ENCODE measurements at places on chromosomes 1 and 21. TPM values are rescaled to one million over a fixed set of nuclear protein-coding genes. Genes with fewer than 3 reads are reported as not detected.

Gene CYP4Z1
- 1.4 TPM for total RNA-seq

GRCh38 chr1:49252917-49253316 lies 476.2 kb upstream of the BEND5 start:
- no peak for DNase-seq

- no peak for DNase-seq
Observed at GRCh38 chr1:85581802-85582686, 1.5 kb downstream of the CCN1 start.

DNA sequence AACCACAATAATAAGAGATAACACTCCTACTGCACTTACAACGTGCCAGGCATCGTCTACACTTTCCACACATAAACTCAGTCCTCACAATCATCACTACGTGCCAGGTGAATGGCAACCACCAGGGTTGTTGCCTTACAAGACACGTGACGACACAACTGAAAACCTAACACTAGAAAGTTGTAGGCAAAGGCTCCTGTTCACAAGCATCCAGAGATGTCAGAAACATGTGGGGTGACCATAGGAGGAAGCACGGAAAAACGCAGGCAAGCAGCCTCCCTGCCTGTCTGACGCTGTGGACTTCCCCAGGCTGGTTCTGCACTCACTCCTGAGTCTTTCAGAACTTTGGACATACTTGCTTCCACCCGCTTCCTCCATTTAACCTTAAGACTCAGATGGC lies 7.0 kb downstream of the CAPZB start:
- no peak for DNase-seq

Gene AUNIP
- total RNA-seq = 1.9 TPM

GRCh38 chr21:45018131-45019075 lies 56.0 kb upstream of the ADARB1 start:
- DNase-seq = peak; percentile 25

- DNase-seq = no peak
Observed at GRCh38 chr1:199573047-199573446, 454.5 kb upstream of the NR5A2 start.

Gene ADGRL2
- total RNA-seq = 416 TPM

Gene CR1L
- total RNA-seq = 0.73 TPM

- peak; percentile 37 for DNase-seq
Observed at GRCh38 chr1:174021591-174022079, 522 bp downstream of the RC3H1 start.

Gene ACTL8
- total RNA-seq = not detected

- DNase-seq = no peak
Observed at GRCh38 chr1:176938375-176938774, 226.1 kb downstream of the ASTN1 start.

DNA sequence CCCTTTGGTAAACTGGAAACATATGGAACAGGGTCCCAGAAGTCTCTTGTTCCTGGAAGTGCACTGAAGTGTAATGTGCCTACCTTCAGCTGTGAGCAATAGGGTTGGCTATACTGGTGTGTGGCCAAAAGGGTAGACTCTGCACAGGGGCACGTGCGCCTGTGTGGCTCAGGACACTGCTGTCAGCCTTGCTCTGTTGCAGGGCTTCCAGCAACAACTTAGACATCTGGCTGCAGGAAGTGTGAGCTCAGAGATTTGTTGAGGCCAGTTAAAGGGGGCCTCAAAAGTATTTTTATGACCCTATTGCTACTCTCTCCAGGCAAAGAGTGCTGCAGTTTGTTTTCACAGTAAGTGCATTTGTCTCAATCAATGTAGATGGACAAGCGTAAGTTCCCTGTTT lies 7.5 kb downstream of the CTPS1 start:
- DNase-seq = no peak

DNA sequence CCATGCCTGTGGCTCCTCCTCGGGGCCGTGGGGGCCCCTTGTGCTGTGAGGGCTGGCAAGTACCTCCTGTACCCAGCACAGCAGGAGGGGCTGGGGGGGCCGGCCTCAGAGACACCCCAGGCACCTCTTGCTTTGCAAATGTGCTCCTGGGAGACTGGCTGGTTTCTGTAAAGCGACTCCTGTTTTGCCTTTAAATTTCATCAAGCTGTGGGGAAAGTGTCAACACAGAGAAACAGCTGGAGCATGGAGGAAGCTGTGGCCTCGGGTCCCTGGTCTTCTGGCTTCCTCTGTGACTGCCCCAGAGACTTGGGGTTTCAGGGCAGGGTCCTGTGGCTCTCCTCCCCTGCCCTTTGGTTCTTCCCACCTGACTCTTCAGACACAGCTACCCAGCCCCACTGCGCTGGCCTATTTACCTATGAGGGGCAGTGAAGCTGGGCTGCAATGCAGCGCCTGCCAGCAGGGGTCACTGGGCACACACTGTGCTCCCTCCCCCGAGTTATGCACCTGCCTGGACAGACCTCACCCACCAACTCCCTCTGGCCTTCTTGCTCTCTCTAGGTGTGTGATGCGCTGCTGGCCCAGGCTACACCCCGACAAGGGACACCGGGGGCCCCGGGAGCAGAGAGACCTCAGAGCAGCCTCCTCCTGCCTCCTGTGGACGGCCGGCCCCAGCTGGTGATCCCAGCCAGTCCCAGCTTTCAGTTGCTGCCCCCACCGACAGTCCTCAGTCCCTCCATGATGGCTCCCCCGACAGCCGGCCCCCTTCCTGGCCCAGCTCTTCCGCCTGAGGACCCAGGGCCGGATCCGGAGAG lies 17.6 kb upstream of the PEX10 start:
- DNase-seq = no peak

DNA sequence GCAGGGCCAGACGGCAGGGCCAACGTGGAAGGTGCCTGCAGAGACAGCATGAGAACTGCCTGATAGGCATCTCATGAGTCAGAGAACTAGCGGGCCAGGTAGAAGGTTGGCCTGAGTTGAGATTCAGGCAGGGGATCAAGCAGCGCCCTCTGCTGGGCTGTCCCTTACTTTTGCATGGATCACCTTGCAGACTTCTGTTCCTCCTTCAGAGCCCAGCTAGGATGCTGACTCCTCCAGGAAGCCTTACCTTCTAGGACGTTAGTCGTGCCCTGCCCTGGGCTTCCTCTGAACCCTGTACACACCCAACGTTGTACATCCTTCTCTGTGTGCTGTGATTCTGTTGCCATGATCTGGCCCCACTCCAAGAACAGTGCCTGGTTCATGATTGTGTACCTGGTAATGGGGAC lies 231.3 kb upstream of the VAMP3 start:
- DNase-seq = peak; percentile 29

DNA sequence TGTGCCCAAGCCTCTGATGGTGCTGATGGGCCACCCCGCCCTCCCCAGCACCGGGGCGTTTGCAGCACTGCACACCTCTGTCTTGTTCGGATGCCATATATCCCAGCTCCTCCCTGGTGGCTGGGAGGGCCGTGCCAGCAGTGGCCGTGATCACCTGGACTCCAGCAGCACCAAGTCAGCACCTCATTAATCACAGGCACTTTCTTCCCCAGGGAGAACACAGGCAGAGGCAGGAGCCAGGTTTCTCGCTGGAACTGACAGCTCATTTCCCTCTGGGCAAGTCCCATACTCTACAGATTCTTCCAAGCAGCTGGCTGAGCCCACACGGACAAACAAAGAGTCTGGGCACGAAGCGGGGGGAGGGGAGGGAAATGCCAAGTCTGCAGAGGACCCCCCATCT lies 141.7 kb upstream of the EDN2 start:
- no peak for DNase-seq

DNA sequence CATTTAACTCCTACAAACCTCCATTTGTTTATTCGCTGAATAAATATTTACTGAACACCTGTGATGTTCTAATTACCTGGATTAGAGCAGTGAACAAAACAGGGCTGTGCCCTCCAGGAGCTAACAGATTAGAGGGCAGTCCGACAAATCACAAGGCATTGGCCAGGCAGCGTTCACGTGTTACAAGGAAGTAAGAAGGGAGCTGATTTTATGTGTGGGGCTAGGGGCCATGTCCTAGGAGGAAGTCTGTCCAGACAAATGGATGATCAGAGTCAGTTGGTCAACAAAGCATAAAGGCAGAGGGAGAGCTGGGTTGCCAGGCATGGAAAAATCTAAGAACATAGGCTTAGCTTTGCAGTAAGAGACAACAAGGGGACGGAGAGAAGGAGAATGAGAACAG lies 57.3 kb upstream of the BACE2 start:
- DNase-seq = no peak

GRCh38 chr1:59720326-59721115 lies 94.2 kb upstream of the HOOK1 start:
- no peak for DNase-seq

Gene SLC6A9
- total RNA-seq = 12.3 TPM

Gene TMEM183A
- total RNA-seq = 71.2 TPM

DNA sequence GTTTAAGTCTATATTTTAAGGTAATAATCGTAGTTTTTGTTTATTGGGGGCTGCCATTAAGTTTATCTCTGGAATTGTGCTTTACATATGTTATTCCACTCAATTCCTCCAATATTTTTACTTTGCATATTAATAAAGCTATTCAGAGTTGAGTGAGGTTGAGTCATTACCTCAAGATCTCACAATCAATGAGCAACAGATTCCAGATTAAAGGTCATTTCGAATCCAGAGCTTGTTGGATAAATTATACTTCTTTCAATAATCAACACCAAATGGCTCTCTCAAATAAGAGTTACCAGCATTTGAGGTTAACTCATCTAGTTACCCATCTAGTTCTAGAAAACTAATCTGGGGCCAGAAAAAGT lies 16.7 kb downstream of the RGS4 start:
- DNase-seq = no peak

DNA sequence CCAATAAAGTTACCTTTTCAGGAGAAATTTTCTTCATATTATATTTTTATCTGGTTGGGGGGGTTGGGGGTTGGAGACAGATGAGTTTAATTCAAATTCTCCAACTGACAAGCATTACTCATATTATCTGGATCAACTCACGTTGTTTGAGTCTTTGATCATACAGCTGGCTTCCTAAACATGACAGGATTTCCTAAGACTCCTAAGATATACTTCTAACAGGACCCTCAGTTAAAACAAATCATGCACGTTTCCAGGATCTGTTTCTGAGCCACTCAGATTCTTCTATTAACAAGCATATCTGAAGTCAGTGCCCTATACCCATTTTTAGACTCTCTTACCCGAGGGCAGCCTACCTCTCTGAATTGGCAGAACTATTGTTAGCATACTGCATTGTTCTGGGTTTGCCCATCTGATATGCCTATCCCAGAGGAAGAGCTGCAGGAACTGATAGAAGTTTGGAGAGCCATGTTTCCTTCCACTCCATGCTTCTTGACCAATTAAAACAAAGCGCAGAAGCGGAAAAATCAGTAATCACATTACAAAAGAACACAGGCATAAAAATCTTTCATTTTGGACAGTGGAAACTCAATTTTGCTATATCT lies 653.9 kb downstream of the LTN1 start:
- no peak for DNase-seq

DNA sequence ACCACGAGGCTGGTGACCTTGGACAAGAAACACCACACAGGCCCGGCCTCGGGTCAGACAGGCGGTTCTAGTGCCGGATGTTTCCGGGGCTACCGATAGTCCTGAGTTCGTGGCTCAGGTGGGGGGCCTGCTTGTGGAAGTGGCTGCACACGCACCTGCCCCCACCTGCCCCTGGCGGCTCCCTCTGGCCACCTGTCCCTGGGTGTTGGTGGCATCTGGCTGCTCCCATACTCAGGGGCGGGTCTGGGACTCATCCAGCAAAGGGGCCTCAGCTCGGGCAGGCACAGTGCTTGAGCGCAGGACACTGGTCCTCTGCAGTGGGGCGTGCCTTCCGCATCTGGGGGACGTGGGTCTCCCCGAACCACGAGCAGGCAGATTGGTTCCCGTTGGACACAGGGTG lies 33.6 kb downstream of the TP73 start:
- no peak for DNase-seq

GRCh38 chr1:33081554-33082305 lies 777 bp downstream of the AZIN2 start:
- DNase-seq = no peak

GRCh38 chr1:55347866-55348265 lies 132.7 kb upstream of the USP24 start:
- DNase-seq = no peak

- DNase-seq = no peak
Observed at GRCh38 chr1:38327559-38327973, 281.0 kb upstream of the POU3F1 start.

DNA sequence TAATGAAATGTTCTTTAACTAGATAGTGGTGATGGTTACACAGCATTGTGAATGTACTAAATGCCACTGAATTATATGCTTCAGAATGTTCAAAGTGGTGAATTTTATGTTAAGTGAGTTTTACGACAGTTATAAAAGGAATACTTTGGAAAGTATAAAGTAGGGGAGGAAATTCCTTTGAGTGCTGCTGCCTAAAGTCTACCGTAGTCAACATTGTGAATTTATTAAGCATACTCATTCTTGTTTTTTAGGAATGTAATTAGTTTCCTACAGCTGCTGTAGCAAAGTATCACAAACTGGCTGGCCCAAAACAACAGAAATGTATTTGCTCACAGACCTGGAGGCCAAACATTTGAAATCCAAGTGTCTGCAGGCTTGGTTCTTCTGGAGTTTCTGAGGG lies 73.0 kb downstream of the SWT1 start:
- no peak for DNase-seq

GRCh38 chr1:96474985-96475743 lies 246.4 kb upstream of the PTBP2 start:
- no peak for DNase-seq

Measured in cerebellum (tissue), 4 donors.